Purkinje cell (primary cell): ENCODE measurements at places on chromosomes 11 and 22. TPM values are rescaled to one million over a fixed set of nuclear protein-coding genes. Genes with fewer than 3 reads are reported as not detected.

KDM4E gene
- not detected in 2 replicates for polyA plus RNA-seq

MRGPRE gene
- not detected in 2 replicates for polyA plus RNA-seq

DNAJB7 gene
- polyA plus RNA-seq: not detected in 2 replicates

C22orf15 gene
- polyA plus RNA-seq: not detected in 2 replicates

C1QTNF4 gene
- polyA plus RNA-seq: 0.24 TPM in 2 replicates

RAB36 gene
- 1.2 and 1.9 TPM in 2 replicates for polyA plus RNA-seq

ST14 gene
- polyA plus RNA-seq: not detected in 2 replicates

MS4A12 gene
- not detected in 2 replicates for polyA plus RNA-seq

KIF18A gene
- polyA plus RNA-seq: 0.32 TPM in 1 of 2 replicates, not detected in the other

IFITM10 gene
- 0.83 TPM in 1 of 2 replicates, not detected in the other for polyA plus RNA-seq

GAL gene
- not detected in 2 replicates for polyA plus RNA-seq

LMNTD2 gene
- not detected in 2 replicates for polyA plus RNA-seq

FOLR3 gene
- not detected in 2 replicates for polyA plus RNA-seq

SMTNL1 gene
- not detected in 2 replicates for polyA plus RNA-seq

APOL3 gene
- polyA plus RNA-seq: not detected in 2 replicates

OR51E2 gene
- polyA plus RNA-seq: not detected in 2 replicates
